ENCODE measurements at places on chromosomes 6 and 20. TPM values are rescaled to one million over a fixed set of nuclear protein-coding genes. Genes with fewer than 3 reads are reported as not detected.

- no peaks in the 10 kb centered on the region for H3K36me3 ChIP-seq
- peaks cover 1% of the 10 kb centered on the region for H3K4me1 ChIP-seq
- H3K27ac ChIP-seq = no peak overlapping the region
- H3K27me3 ChIP-seq = no peaks in the 10 kb centered on the region
- no peak for DNase-seq
- H3K4me3 ChIP-seq = no peak overlapping the region
These were observed 197.3 kb downstream of the ZFAND3 start for GRCh38 chr6:38016824-38017223.

- H3K27me3 ChIP-seq = no peaks in the 10 kb centered on the region
- no peaks in the 10 kb centered on the region for H3K36me3 ChIP-seq
- H3K4me3 ChIP-seq = peak overlapping the region; percentile 84
- peak overlapping the region; percentile 83 for H3K27ac ChIP-seq
- DNase-seq = peak; percentile 78
These were observed 1.1 kb downstream of the AMD1 start for GRCh38 chr6:110875548-110876169.

- no peak overlapping the region for H3K27ac ChIP-seq
- H3K4me3 ChIP-seq = no peak overlapping the region
- H3K27me3 ChIP-seq = no peaks in the 10 kb centered on the region
- peaks cover 4% of the 10 kb centered on the region for H3K4me1 ChIP-seq
- H3K36me3 ChIP-seq = no peaks in the 10 kb centered on the region
These were observed 80.6 kb downstream of the BMP2 start for GRCh38 chr20:6848041-6848440.

The ECT2L gene
- 1.2 TPM for total RNA-seq

GRCh38 chr6:15337582-15337981 is 91.7 kb downstream of the JARID2 start:
- no peaks in the 10 kb centered on the region for H3K4me1 ChIP-seq
- H3K4me3 ChIP-seq = no peak overlapping the region
- no peak for DNase-seq
- no peak overlapping the region for H3K27ac ChIP-seq
- H3K27me3 ChIP-seq = no peaks in the 10 kb centered on the region
- no peaks in the 10 kb centered on the region for H3K36me3 ChIP-seq

The FBXO5 gene
- 5.3 TPM for total RNA-seq

- H3K36me3 ChIP-seq = no peaks in the 10 kb centered on the region
- H3K4me1 ChIP-seq = no peaks in the 10 kb centered on the region
These were observed 118.4 kb upstream of the BTBD3 start for GRCh38 chr20:11799281-11799684.

GRCh38 chr20:13274275-13274861 is 53.3 kb downstream of the ISM1 start:
- no peak overlapping the region for H3K4me3 ChIP-seq
- no peaks in the 10 kb centered on the region for H3K4me1 ChIP-seq
- no peak overlapping the region for H3K27ac ChIP-seq

DNA sequence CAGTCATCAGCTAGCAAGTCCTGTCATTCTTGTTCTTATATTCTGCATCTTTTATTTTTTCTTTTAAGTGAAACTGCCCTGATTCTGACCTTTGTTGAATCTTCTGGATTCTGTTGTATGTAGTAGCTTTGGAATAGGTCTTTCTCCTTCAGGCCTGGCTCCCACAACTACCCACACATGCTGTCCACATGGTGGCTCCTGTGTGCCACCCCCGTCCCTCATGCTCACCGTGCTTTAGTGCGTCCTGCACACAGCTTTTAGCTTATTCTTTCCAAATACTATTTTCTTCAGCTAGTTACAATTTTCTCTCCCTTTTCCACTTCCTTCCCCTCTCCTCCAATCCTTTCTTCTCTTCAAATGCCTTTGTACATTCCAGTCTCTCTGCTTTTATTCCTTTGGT is 61.8 kb downstream of the CTNNBL1 start:
- H3K27ac ChIP-seq = no peak overlapping the region
- H3K27me3 ChIP-seq = no peaks in the 10 kb centered on the region
- no peaks in the 10 kb centered on the region for H3K36me3 ChIP-seq
- H3K4me1 ChIP-seq = no peaks in the 10 kb centered on the region
- H3K4me3 ChIP-seq = no peak overlapping the region
- DNase-seq = no peak

The CDH4 gene
- 0.36 TPM for total RNA-seq

DNA sequence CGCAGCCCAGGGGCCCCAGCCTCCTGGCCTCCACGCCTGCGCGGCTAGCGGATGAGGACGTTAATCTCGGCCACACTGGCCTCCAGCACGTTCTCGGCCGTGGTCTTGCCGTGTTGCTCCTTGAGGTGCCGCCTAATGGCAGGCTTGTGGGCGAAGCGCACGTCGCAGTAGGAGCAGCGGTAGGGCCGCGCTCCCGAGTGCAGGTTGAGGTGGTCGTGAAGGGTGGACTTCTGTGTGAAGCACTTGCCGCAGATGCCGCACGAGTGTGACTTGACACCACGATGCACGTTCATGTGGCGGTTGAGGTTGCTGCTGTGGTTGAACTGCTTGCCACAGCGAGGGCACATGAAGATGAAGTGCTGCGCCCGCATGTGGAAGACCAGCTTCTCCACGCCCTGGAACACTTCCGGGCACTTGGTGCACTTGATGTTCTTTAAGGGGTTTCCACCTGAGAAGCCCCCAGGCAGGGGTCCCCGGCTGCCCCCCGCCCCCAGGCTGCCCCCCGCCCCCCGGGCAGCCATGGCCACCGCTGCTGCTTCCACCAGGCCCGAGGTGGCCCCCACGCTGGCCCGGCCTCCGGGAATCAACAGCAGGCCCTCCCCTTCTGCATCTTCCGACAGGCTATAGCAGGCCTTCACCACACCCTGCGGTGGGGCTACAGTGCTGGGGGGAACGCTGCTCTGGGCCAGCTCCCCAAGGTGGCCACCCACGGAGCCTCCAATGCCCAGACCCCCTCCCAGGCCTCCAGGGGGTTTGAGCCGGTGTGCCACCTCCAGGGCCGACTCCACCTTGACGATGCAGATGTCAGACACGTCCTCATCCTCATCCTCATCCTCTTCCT is 1.8 kb downstream of the ZBTB12 start:
- no peak overlapping the region for H3K27ac ChIP-seq
- no peak overlapping the region for H3K4me3 ChIP-seq

- H3K4me3 ChIP-seq = no peak overlapping the region
- H3K4me1 ChIP-seq = no peaks in the 10 kb centered on the region
- no peak overlapping the region for H3K27ac ChIP-seq
- no peak for DNase-seq
- H3K27me3 ChIP-seq = no peaks in the 10 kb centered on the region
- no peaks in the 10 kb centered on the region for H3K36me3 ChIP-seq
These were observed 81.4 kb upstream of the DUSP22 start for GRCh38 chr6:210778-211374.

The GCNT2 gene
- total RNA-seq = 1.3 TPM

The MLN gene
- total RNA-seq = not detected

DNA sequence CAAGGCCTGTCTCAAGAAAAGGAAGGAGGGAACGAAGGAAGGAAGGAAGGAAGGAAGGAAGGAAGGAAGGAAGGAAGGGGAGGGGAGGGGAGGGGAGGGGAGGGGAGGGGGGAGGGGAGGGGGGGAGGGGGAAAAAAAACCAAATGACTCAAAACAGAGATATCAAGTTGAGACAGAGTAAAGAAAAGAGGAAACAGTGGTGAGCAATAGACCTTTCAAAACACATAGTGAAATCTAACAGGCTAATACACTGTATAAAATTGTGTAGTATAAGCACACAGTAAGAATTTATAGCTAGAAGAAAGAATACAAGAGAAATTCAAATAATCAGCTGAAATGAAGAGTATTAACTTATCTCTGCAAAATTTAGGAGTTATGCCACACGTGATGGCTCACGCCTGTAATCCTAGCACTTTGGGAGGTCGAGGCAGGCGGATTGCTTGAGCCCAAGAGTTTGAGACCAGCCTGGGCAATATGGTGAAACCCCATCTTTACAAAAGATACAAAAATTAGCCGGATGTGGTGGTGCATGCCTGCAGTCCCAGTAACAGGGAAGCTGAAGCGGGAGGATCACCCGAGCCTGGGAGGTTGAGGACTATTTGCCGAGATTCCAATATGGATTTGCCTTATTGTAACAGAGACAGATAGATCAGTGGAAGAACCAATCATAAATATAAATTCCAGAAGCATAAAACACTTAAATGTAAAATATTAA is 123.2 kb downstream of the PRND start:
- peaks cover 5% of the 10 kb centered on the region for H3K4me1 ChIP-seq
- H3K27ac ChIP-seq = no peak overlapping the region
- no peak for DNase-seq
- no peak overlapping the region for H3K4me3 ChIP-seq

GRCh38 chr6:158861686-158862381 is 42.7 kb upstream of the EZR start:
- no peak for DNase-seq

The CYP21A2 gene
- 2.4 TPM for total RNA-seq

GRCh38 chr20:53570446-53571276 is 23.0 kb downstream of the ZNF217 start:
- H3K27me3 ChIP-seq = no peaks in the 10 kb centered on the region
- H3K4me1 ChIP-seq = peaks cover 6% of the 10 kb centered on the region
- H3K36me3 ChIP-seq = no peaks in the 10 kb centered on the region
- DNase-seq = peak; percentile 38
- H3K4me3 ChIP-seq = no peak overlapping the region

The NOX3 gene
- total RNA-seq = not detected

DNA sequence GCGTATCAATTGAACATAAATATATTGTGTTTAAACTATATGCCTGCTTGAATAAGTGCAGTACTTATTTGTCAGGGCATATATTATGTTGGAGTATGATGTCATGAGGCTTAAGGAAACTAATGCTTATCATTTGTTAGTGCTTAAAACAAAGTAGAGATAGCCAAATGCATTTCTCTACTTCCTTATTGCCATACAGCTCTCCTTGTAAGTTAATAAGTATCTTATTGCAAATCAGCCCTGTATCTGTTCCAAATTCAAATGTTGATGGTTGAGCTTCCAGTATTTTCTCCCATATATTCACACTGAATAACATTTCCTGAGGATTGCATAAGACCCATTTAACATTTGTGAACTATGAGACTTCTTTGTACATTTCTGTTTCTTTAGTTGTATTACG is 57.8 kb downstream of the CARMIL1 start:
- H3K27me3 ChIP-seq = no peaks in the 10 kb centered on the region
- H3K27ac ChIP-seq = no peak overlapping the region
- no peak overlapping the region for H3K4me3 ChIP-seq
- no peaks in the 10 kb centered on the region for H3K4me1 ChIP-seq
- no peaks in the 10 kb centered on the region for H3K36me3 ChIP-seq

The MUC22 gene
- not detected for total RNA-seq

GRCh38 chr20:17518339-17519052 is 12.7 kb downstream of the BFSP1 start:
- H3K27ac ChIP-seq = no peak overlapping the region
- H3K4me3 ChIP-seq = no peak overlapping the region
- peak; percentile 81 for DNase-seq
- no peaks in the 10 kb centered on the region for H3K36me3 ChIP-seq
- H3K27me3 ChIP-seq = no peaks in the 10 kb centered on the region
- peaks cover 3% of the 10 kb centered on the region for H3K4me1 ChIP-seq

DNA sequence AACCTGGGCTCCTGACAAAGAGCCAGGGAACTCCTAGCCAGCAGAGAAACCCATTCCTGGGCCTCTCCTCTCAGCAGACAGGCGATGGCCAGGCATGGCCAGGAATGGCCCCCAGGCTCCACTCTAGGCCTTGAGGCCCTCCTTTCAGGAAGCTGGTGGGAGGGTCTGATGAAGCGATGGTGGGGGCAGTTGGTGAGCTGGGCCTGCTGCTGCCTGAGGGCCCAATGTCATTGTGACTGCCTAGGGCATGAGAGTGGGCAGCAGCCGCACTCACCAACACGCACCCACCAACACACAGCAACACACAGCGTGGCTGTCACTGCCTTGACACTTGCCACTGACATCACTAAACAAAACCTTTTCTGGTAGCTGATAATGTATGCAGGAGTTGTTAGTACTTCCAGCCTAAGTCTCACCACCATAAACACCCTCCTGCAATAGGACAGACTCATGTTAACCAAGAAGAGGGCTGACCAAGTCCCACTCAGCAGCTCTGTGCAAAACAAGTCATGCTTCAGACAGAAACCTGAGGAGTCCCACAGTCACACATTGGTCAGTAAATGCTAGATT is 69.3 kb downstream of the ABHD12 start:
- H3K4me1 ChIP-seq = no peaks in the 10 kb centered on the region
- no peaks in the 10 kb centered on the region for H3K27me3 ChIP-seq
- no peak overlapping the region for H3K27ac ChIP-seq
- no peaks in the 10 kb centered on the region for H3K36me3 ChIP-seq
- DNase-seq = no peak
- H3K4me3 ChIP-seq = no peak overlapping the region

GRCh38 chr6:149190224-149190831 is 127.2 kb upstream of the TAB2 start:
- H3K27me3 ChIP-seq = no peaks in the 10 kb centered on the region
- peaks cover 5% of the 10 kb centered on the region for H3K4me1 ChIP-seq
- DNase-seq = no peak
- H3K4me3 ChIP-seq = no peak overlapping the region
- no peak overlapping the region for H3K27ac ChIP-seq

- peak overlapping the region; percentile 25 for H3K27ac ChIP-seq
- no peaks in the 10 kb centered on the region for H3K36me3 ChIP-seq
- no peak for DNase-seq
- H3K4me1 ChIP-seq = peaks cover 16% of the 10 kb centered on the region
- H3K4me3 ChIP-seq = no peak overlapping the region
- no peaks in the 10 kb centered on the region for H3K27me3 ChIP-seq
These were observed 98.7 kb downstream of the ANKRD60 start for GRCh38 chr20:58129721-58130151.

DNA sequence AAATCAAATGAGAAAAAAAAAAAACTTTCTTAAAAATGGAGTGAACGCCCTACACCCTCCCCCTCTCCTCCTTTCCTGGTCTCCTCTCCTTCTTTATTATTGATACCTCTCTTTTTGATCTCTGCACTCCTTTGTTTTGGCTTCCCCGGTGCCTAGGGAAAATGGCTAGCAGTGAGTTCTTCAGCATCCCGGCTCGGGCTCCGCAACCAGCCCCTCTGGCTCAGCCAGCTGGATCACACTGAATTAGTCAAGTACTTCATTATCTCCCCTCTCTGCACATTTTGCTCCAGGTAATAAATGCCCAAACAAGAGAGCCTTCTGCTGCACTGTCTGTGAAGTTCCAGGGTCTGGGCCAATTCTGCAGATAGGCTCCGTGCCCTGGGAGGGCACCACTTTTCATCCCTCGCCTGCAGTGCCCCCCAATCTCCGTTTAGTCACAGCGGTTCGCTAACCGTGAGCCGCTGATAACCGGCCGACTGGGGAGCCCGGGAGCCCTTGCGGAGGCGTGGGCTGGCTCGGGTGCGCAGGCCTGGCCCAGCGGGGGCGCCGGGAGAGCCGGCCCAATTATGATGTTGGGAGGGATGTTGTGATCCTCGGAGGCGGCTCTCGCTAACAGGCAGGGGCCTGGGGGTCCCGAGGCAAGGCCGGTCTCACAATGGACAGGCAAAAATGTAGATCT is 301.9 kb downstream of the TFAP2A start:
- H3K27me3 ChIP-seq = no peaks in the 10 kb centered on the region
- no peaks in the 10 kb centered on the region for H3K4me1 ChIP-seq
- no peak overlapping the region for H3K27ac ChIP-seq
- H3K36me3 ChIP-seq = no peaks in the 10 kb centered on the region
- no peak overlapping the region for H3K4me3 ChIP-seq

All from ovary (tissue), 10 donors.